ENCODE measurements at places on chromosomes 11 and 22.
A peak's percentile ranks its signal among the peaks of the same experiment; 100 is the strongest.

- DNase-seq: no peak
Observed at GRCh38 chr11:93216511-93217101, 18.8 kb upstream of the SLC36A4 start.

GRCh38 chr22:19431649-19432132 is at the start of gene HIRA:
Gene HIRA, minus strand, starts transcription at chr22:19431733. Its CDS starts 257 bp downstream, at chr22:19431476.
- DNase-seq: peak; percentile 75

DNA sequence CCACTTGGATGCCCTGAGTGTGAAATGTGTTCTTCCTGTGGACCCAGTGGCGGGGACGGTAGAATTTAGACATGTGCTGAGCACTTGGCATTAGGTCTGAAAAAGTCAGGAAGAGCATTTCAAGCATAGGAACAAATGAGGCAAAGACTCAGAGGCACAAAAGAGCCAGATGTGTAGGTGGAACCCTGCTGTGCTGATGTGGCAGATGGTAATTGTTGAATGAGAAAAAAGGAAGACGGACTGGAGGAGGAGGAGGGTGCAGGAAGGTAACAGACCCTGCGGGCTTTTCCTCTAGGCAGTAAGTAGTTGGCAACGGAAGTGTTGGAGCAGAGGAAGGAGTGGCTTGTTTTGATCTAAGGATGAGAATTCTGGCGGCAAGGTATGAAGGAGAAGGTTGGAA is 985.8 kb downstream of the TBC1D22A start:
- DNase-seq: no peak

DNA sequence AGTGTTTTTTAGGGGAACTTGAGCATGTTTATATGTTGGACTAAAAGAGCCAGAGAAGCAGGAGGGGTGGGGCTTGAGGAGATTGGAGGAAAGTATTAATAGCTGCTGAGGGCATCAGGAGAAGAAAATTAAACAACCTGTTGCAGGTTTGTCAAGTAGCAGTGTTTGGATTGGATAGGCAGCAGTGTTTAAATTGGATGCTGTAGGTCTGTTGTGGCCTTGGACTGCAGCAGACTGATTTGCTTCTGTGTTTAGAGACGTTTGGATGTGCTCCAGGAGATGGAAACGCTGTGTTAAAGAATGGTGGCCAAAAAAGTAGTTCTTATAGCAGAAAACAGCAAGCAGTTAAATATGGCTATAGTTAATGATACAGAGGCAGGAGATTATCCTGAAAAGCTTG is 5.7 kb downstream of the EIF3L start:
- DNase-seq: no peak

GRCh38 chr11:133795088-133795487 is 50.2 kb downstream of the SPATA19 start:
- DNase-seq: no peak

GRCh38 chr11:122267602-122268001 is 151.6 kb upstream of the BLID start:
- no peak for DNase-seq

- DNase-seq: no peak
Observed at GRCh38 chr11:2250041-2250440, 20.3 kb downstream of the ASCL2 start.

DNA sequence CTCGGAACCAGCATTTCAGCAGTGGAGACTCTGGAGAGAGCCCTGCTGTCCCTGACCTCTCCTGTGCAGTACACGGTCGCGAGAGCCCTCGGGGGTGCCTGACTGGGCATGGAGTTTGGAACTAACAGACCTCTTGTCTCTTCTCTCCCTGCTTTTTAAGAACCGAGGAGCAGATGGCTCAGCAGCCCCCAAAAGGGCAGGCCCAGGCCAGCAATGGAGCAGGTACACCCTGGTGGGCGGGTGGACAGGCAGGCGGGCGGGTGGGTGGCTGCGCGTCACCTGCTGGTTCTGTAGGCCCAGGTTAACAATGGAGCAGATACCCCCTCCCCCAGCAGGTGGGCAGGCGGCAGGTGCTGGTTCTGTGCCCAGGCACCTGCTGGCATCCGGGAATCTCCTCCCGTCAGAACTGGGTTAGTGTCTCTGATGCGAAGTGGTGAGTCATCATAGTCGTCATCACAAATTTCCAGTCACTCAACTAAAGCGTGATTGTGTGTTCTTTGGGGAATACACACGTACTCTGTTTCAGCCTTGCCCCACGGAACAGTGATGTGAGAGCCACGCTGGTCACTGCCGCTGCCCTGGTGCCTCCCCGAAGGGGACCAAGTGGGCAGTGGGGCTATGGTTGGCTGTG is 41.1 kb downstream of the GRAMD4 start:
- peak; percentile 90 for DNase-seq

DNA sequence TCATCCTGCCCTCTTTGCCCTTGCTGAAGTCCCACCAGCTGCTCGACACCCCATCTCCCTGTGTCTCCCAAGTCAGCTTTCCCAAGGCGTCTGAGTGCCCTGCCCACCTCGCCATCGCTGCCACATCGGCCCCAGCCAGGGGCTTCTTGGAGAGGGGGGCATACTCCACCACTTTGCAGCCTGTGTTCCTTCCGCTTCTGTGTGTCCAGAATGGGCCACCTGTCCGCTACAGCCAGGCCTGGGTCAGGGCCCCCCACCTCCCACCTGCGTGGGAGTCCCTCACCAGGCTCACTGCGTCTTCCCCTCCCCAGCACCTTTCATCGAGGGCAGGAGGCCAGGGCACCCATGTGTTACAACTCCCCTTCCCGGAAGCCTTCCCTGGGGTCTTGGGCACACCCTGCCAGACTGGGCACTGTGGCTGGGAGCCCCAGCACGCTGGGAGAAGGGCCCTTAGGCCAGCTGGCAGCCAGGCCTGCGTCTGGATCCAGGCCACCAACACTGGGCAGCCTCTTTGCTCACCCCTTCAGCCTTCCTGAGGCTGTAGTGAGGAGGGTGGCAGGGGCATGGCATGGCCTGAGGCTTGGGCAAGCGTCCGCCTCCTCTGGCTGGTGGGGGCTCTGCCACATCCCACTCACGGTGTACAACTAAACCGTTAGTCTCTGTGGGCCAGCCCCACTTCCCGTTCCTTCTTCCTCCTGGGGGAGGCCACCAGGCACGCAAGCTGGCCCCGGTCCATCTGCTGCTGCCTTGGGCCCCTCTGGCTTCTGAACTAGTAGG is 13.4 kb downstream of the CPT1A start:
- no peak for DNase-seq

DNA sequence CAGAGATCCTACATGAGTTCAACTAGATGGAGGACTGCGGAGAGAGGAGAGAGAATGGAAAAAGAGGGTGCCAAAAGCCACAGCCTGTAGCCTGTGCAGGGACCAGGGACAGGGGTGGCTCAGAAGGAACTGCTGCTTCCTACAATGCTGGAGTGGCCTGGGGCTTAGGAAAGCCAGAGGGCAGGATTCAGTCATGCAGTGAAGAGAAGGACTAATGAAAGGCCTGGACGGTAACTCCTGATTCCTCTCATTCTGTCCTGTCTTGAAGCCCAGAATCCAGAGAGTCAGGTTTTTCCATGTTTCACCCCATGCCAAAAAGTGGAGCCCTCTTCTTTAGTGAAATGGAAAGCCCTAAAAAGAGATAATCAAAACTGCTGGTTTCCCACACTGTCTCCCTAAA is 48.4 kb upstream of the INCENP start:
- DNase-seq: no peak

DNA sequence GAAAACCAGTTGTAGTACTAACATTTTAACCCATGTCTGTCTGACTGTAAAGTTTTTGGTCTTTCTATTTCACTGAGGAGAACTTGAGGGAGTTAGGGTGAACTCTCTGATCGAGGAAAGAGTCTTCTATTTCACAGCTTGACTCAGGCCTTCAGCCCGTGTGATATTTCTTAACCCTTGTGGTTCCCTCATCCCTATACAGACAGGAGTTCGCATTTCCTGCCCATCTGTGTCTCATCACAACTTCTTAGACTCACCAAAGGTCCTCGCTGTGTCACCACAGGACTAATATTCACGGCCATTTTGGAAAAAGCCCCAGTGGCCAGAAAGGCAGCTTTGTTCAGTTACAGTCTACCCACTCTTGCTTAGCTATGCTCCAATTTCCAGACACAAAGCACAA is 172.8 kb downstream of the FAM181B start:
- no peak for DNase-seq

- no peak for DNase-seq
Observed at GRCh38 chr11:108322666-108323065, 99.8 kb downstream of the ATM start.

DNA sequence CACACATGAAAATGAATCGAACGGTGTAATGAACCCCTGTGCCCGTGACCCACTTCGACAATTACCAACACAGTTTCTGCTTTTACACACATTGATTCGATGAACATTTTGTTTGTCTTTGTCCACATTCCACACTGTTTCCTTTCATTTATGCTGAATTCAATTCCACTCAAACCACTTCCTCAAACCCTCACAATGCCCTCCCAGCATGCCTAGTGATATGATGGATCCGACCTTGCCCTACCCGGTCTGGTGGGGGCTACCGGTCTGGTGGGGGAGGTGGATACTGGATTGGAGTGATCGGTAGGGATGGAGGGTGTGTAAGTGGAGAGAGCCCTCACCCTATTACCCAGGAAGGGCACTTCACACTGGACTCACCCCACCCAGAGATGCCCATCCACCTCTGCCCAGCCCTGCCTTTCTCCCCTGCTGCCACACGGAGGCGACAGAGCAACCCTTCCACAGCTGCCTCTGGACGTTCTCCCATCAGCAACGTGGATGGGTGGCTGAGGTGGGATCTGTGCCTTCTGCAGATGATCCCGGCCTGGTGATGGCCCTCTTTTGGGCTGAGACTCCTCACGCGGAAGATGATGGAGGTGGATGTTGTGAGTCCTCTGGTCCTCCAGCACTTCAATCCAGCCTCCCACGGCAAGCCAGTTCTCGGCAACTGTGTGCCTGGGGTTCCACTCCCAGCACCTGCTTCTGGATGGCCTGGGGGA is 33.0 kb upstream of the P2RY2 start:
- DNase-seq: peak; percentile 89

- DNase-seq: no peak
Observed at GRCh38 chr11:74749965-74750296, 1.3 kb downstream of the RNF169 start.

GRCh38 chr11:128582496-128583366 is 4.6 kb downstream of the ETS1 start:
- DNase-seq: peak; percentile 4

- DNase-seq: no peak
Observed at GRCh38 chr22:48531108-48531507, 1296.6 kb downstream of the BRD1 start.

GRCh38 chr22:28899199-28899853 is 16.0 kb downstream of the ZNRF3 start:
- DNase-seq: no peak

DNA sequence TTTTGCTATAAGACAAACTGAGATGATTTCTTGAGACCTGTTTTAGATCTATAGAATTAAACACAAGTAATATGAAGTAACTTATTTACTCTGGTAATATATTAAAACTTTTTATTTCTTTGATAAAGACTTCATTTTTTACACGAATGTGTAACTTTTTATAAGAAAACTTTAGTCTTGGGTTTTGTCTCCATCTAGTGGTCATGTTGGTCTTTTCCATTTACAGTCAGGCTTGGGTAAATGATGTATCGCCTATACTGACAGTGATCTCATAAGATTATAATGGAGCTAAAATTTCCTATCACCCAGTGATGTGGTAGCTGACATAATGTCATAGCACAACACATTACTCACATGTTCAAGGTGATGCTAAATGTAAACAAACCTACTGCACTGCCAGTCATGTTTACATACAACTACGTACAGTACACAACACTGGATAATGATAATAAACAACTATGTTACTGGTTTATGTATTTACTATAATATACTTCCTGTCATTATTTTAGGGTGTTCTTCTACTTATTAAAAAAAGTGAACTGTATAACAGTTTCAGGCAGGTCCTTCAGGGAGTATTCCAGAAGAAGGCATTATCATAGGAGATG is 7.5 kb upstream of the C11orf97 start:
- DNase-seq: peak; percentile 62

- peak; percentile 90 for DNase-seq
Observed at GRCh38 chr22:37186228-37186996, 1.6 kb downstream of the C1QTNF6 start.

DNA sequence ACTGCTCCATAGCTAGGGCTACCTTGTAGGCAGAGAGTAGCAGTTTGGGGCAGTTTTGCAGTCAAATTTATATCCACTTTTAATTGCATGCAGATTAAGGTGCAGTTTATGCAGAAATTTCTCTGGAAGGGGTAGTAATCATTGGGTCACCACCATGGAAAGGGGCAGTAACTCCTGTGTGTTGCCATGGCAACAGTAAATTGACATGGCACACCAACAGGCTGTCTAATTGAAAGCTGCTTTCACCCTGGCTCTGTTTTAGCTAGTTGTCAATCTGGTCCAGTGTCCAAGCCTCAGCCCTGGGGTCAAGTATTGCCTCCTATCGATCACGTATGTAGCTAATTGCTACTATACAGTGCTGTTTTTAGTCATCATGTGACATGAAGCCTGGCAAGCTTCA is 786.1 kb upstream of the CNTN5 start:
- no peak for DNase-seq

- no peak for DNase-seq
Observed at GRCh38 chr11:60818057-60818456, 23.9 kb upstream of the CCDC86 start.

DNA sequence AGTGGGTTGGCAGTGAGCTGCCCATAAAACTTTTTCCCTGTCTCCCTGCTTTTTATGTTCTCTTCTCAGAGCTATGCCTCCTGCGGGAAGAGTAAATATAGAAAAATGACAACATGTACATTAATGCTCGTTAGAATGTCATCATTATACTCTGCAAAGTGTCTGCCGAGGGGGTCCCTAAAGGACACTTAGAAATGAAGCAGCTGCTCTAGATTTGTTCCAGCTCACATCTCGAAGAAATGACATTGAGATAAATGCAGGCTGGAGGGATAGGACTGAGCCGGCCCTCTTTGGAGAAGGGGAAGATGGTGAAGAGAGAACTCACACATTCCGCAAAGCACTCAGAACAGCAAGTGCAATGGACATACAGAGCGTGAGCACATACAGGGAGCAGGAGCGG is 240.0 kb downstream of the NXPE2 start:
- DNase-seq: no peak

DNA sequence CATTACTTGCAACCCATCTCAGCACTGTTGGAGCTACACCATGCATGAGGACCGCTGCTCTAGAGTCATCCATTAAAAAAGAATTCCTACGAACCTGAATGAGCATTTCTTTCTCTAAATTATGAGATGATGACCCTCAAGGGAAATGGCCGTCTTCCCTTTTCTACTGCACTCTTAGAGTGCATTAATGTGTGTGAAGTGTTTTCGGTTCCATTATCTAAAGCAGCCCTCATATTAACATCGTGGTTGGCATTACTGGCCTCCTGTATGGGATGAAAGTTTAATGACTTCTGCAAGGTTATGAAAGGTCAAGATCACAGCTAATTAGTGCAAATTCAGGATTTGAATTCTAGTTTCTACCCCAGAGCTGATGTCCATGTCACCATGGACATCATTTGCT is 16.7 kb downstream of the CD44 start:
- no peak for DNase-seq

DNA sequence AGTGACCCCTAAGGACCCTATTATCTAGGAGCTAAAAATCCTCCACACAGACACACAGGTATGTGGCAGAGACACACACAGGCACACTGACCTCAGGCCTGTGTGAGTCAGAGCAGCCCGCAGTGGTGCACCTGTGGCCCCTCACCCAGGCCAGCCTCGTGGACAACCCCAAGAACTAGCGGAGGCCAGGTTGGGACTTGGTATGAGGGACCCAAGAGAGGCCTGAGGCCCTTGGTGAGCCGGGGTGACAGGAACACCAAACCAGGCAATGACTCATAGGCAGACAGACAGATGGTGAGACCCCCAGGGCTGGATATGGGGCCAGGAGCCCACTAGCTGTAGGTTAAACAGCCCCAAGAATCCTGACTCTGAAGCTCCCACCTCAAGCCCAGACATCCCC is 6.0 kb downstream of the CASTOR1 start:
- no peak for DNase-seq
